ENCODE measurements at places on chromosomes 1 and 21. TPM values are rescaled to one million over a fixed set of nuclear protein-coding genes. Genes with fewer than 3 reads are reported as not detected.

Gene SPTA1
- not detected for total RNA-seq

Gene CELA3B
- not detected for total RNA-seq

Gene AMY2B
- 5.1 TPM for total RNA-seq

Gene CDK11A
- total RNA-seq: 25.9 TPM

Gene FAM72C
- 1.4 TPM for total RNA-seq

Gene GPR37L1
- total RNA-seq: not detected

Gene KRTAP19-8
- not detected for total RNA-seq

Gene DMBX1
- total RNA-seq: not detected

Gene TCEA3
- total RNA-seq: 0.70 TPM

DNA sequence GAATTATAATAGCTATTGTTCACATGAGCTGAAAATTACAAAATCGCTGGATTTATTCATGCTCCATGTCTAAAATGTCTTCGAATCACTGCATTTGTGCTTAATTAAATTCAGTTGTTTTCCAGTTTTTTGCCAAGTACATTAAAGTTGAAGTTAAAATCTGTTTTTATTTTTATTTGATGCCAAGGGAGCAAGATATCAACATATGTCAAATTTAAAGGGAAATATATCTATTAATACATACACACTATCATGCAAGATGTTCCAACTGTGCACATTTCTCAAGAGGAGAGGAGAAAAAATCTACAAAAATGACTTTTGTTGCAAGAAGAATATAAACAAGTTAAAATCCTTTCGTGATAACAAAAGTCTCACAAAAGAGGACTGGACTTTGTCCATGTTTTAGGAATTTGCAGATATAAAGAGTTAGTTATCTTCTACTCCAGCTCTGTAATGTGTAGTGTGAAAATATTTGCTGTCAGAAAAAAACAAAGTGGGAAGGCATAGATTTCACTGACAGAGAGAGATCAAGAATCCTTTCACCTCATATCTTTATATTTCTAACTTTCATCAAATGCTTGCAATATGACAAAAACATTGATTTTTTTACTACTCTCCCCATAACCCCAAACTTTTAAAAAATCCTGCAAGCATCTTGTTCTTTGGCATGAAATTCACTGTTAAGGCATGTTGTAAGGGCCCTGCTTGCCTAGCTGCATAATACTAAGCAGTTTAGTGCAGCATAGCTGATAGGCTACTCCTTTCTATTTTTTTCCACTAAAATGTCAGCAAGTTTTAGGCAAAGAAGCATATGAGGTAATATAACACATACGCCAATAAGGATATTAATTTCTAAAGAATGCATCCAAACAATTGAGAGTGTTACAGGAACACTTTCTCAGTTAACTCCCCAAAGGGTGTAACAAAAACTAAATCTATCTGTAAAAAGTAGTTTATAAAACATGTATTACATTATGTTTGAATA lies 340.2 kb upstream of the ADAMTS5 start:
- DNase-seq: no peak

DNA sequence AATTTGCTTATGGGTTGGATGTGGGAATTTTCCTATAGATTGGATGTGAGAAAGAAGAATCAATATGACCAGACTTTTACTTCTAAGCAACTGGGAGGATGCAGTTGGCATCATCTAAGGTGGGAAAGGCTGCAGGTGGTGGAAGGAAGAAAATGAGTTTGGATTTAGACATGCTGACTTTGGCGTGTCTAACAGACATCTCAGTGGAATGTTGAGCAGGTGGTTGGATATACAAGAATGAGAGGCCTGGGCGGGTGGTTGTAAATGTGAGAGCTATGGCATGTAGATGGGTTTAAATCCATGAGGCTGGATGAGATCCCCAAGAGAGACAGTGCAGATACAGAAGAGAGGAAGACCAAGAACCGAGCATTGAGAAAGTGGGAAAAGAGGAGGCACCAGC lies 10.5 kb downstream of the ADORA1 start:
- DNase-seq: no peak

GRCh38 chr1:227140376-227140775 lies 177.9 kb downstream of the CDC42BPA start:
- no peak for DNase-seq

DNA sequence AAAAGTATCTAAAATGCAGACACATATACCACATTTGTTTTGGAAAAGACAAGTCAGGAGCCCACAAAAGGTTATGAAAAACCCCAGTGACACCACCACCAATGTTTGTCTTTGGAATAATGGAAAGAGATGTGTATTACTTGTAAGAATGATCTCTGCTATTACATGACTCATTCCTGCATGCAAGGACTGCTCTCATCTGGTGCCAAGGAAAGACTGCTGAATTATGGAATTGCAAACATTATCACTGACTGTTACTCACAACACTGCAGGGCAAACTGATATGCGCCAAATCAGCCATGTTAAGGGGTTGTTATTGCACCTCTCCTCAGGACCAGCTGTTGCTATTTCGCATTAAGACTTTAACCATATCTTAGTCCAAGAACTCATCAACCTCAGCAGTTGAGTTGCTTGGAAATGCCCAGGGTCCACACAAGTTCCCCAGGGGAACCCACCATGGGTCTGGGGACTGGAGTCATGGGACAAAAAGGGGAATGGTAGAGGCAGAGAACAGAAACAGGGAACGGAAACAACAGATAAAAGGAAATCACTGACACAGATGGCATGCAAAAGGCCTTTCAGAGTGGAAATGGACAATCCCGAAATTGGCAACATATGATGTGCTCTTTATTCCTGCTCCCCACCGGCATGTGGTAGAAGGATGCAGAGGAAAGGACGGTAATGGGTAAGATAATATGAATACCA lies 34.4 kb downstream of the CAPZB start:
- no peak for DNase-seq

- no peak for DNase-seq
Observed at GRCh38 chr1:165451691-165452090, 6.8 kb upstream of the RXRG start.

DNA sequence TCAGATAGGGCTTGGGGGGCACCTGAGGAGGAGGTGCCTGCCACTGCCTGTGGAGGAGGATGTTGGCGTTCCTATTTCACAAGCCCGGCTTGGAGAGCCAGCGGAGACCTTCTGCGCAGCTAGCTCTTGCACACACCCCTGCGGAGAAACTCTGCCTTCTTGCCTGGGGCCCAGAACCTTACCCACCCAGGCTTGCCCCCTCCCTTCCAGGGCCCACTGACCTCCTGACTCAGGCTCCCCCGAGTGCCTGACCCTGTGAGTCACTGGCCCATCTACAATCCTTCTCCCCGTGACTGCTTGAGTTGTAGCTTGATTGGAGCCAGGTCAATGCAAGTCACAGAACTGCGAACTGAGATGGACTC lies 3.4 kb downstream of the HES2 start:
- no peak for DNase-seq

DNA sequence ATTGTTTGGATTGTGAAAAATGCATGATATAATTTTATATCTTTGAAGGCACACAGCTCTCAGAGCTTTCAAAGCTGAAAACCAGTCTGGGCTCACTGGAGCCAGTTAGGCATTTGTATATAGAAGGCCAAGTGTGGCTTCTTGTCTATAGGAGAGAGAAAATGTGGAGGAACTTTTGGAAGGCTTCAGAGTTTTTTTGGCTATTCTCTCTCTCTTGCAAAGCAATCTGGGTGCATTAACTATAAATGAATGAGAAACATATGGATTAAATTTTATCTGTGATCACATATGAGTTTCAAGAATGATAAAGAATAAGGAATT lies 216.7 kb upstream of the HOOK1 start:
- DNase-seq: no peak

DNA sequence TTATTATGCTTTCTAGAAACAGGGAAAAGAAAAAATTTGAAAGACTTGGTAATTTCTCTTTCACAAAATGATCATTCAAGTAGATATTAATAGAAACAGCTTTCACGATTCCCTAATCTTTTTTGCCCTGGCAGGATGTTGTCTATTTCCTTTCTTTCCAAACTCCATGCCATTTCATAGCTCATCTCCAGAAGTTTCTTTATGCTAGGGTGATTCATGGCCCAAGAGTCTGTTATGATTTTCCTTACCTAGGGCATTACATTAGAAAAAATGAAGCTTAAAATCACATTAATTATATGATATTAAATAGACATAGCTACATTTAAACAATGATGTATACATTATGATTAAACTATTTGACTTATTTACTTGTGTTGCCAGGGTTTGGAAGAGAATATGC lies 762.1 kb downstream of the LTN1 start:
- peak; percentile 25 for DNase-seq

DNA sequence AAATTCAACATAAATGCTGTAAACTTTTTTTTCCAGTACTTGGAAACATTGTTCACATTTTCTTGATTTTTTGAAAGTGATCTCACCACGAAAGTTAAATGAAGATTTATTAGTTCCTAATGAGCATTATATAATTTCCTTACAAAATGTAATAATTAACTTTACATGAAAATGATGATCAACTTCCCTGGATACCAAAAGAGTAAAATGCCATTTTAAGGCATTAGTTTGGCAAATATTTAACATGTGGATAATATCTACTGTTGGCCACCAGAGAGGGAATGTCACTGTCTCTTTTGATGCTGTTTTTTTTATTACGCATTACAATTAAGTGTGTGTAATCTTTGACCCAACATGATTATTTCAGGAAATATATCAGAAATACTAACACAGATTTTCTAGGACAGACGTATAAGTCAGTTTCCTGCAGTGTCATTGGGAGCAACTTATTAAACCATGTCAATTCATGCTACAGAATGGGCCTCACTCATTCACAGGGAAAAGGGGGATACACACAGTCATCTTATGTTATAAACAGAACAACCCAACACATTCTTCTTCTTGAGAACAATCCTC lies 903.9 kb upstream of the ADGRL2 start:
- DNase-seq: no peak

- DNase-seq: no peak
Observed at GRCh38 chr1:240734001-240734400, 122.0 kb upstream of the GREM2 start.

DNA sequence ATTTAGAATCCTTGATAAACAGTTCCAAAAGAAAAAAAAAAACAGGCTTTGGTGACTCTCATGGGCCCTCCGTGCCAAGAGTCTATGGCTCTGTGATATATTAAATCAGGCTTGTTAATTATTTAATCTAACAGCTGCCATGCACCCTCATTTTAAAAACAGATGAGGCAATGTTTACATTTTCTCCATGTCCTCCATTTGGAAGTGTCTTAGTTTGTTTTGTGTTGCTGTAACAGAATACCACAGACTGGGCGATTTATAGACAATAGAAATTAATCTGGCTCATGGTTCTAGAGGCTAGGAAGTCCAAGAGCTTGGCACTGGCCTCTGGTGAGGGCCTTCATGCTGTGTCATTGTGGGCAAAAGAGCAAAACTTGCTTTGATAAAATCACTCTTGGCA lies 58.0 kb downstream of the B3GALT5 start:
- DNase-seq: no peak

DNA sequence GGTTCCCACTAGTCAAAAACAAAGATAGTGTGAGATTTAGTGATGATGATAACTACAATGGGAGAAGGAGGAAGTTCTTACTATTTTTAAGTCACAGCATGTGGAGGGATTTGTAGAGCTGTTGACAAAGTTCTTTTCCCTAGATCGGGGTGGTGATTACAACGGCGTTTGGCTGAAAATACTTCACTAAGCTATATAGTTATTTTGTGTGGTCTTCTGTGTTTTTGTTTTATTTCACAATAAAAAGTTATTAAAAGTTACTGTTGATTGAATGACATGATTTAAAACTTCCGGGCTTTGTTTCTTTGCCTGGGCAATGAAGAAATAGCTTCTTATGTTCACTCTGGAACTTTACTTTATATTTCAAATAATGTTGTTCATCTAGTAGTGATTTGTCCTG lies 47.3 kb upstream of the SSX2IP start:
- DNase-seq: no peak

DNA sequence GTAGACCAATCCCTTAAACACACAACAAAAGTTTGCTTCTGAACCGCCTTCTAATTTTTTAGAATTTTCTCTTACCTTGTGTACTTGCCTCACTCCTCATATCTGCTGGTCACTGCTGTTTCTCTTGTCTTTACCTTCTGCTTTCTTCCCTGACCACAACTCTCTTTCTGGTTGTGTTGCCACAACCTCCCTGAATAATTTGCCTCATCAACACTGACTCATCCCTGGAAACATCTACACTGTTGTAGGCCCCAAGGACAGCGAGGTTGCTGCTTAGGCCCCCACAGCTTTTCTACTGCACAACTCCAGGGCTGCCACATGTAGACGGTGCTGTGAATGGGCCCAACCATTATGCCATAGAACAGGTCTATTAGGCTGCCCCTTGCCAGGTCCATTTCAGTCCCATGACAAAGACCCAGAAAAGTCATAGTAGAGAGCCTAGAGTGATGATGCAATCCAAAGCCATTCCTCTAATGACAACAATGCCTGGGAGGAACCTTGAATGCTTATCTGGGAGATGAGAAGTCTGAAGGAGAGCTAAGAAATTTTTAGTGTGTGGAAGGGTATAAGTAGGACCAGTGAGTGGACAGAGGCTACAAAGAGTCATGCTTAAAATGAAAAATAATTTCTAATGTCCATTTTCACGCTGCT lies 36.6 kb upstream of the LCE5A start:
- DNase-seq: no peak

GRCh38 chr1:214717351-214717750 lies 114.4 kb downstream of the CENPF start:
- DNase-seq: no peak

- no peak for DNase-seq
Observed at GRCh38 chr1:236608930-236609726, 4.8 kb upstream of the HEATR1 start.

GRCh38 chr1:71853360-71853759 lies 429.0 kb downstream of the NEGR1 start:
- no peak for DNase-seq

DNA sequence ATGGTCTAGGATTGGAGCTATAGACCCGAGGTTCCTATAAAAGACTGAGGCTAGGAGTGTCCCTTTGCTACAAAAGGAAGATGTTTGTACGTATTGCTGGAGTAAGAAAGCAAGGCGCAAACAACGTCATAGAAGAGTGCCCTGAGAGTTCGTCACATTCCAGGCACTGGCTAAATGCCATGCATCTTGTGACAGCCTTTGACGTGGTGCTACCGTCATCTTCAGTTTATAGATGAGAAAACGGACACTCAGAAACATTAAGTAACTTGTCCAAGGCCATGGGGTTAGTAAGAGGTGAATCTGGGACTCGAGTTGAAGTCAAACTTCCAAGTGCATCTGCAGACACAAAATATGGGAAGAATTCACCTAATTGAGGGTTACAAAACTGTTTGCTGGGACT lies 104.2 kb upstream of the SLC45A1 start:
- DNase-seq: no peak

- no peak for DNase-seq
Observed at GRCh38 chr1:75655931-75656330, 45.0 kb upstream of the SLC44A5 start.

GRCh38 chr1:185720633-185721272 lies 13.4 kb upstream of the HMCN1 start:
- DNase-seq: no peak
